ENCODE measurements at places on chromosomes 7 and 10.

- DNase-seq, result no peak
Observed at GRCh38 chr7:106270122-106270977, 14.4 kb downstream of the NAMPT start.

GRCh38 chr7:108007261-108007660 lies 4.3 kb upstream of the LAMB1 start:
- DNase-seq, result no peak

- DNase-seq, result no peak
Observed at GRCh38 chr10:86265895-86266259, 100.7 kb downstream of the GRID1 start.

GRCh38 chr10:89440226-89441009 lies 26.1 kb downstream of the IFIT5 start:
- no peak for DNase-seq

DNA sequence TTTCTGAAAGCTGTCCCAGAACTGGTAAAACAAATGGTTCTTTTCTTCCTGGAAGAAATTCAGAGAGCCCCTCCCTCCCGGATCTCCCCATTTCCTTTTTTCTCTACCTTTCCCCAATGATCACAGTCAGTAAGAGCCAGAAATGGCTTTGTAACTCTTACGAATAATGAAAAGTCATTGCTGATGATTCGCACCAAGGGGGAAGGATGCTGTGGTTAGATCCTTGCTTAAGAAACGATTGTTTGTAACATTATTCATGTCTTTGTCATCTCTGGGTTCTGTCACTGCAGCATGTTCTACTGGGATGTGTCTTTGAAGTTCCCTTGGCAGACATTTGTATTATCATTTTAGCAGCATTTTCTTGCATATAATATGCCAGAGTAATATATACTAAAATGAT lies 138.9 kb downstream of the CACNB2 start:
- DNase-seq, result no peak

DNA sequence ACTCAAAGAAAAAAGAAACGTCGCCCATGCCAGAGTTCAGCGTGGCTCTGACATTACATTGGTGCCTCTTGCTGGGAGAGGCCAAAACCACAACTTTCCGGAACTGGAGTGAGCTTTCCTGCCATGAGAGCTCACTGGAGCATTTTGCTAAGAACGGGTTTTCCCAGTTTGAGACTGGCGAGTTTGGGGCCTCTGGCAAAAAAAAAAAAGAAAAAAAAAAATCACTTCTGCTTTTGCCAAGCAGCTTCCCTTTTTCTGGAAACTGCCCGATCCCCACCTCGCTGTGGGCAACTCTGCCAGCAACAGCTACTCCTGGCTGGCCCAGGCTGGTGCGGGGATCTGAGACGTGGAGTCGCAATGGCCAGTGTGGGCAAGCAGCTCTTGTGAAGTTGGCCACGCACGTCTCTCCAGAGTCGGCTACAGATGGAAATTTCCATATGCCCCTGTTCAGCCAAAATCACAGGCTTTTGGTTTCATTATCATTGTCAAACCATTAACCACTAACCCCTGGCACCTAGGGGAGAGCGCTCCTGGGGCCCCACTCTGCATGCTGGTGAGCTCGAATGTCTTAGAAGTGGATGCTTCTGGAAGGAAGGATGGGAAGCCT lies 25.7 kb downstream of the PRKAG2 start:
- no peak for DNase-seq

- DNase-seq, result no peak
Observed at GRCh38 chr10:111083222-111084095, 6.6 kb downstream of the ADRA2A start.

- DNase-seq, result no peak
Observed at GRCh38 chr7:131538813-131539179, 17.6 kb downstream of the PODXL start.

GRCh38 chr7:150481922-150482321 lies 31.5 kb downstream of the GIMAP8 start:
- DNase-seq, result no peak

DNA sequence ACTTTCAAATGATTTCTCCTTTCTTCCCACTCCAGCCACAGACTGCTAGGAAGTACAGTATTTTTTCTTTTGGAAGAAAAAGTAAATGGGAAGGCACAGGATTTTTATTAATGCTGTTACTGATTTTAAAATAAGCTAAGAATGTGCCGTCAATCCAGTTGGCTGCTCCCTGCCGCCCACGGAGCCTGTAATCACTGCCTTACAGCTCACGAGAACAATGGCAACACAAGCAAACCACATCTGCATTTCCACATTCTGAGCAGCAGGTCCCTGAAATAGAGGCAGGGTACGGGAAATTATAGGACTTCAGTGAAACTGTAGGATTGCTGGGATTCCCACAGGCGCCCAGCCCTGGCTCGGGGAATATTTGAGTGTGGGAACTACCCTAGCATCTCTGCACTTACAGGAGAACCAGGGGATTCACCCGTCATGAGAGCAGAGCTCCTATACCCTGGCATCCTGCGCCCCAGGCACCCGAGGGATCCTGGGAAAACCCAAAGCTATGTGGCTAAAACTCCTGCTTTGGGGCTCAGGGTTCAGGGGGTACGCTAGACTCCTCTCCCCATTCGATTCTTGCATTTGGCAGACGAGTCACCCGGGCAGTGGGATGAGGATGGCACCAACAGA lies 72.9 kb upstream of the TNS3 start:
- no peak for DNase-seq

DNA sequence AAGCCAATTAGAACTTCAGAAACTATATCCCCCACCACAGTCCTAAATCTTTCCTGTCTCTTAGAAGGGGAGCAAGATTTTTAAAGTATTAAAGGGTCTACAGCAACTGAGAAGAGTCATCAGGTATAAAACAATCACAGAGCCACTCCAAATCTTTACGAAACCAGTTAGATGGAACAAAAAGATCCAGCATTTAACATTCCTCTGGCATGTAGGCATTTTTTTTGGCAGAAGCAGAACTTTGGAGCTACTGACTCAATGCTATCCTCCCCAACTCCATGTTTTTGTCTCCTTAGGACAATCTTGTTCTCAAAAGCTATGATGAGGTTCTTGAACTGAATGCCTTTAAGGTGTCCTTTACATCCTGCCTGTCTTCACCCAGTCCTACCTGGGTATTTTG lies 333.3 kb downstream of the PRPF18 start:
- no peak for DNase-seq

GRCh38 chr7:91427051-91427450 lies 162.8 kb downstream of the FZD1 start:
- no peak for DNase-seq

DNA sequence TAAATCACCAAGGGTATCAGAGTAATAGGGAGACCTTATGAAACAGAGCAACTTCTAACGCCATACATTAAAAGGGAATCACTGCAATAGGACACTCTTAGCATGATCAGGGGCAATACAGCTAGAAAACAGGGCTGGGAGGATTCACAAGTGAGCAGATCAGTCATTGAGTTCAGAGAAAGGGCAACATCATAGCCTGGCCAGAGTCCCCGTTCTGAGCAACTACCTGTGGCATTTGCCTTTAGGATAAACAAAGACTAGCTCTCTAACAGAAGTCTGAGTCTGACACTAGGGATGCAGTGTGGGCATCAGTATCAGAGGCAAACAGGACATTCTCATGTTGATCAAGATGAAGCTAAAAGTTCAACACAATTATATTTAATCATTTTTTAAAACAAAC lies 297.9 kb downstream of the DGKB start:
- DNase-seq, result no peak

GRCh38 chr10:104297697-104298660 lies 29.0 kb downstream of the GSTO2 start:
- peak; percentile 51 for DNase-seq

- no peak for DNase-seq
Observed at GRCh38 chr7:121475806-121476205, 79.7 kb upstream of the FAM3C start.

DNA sequence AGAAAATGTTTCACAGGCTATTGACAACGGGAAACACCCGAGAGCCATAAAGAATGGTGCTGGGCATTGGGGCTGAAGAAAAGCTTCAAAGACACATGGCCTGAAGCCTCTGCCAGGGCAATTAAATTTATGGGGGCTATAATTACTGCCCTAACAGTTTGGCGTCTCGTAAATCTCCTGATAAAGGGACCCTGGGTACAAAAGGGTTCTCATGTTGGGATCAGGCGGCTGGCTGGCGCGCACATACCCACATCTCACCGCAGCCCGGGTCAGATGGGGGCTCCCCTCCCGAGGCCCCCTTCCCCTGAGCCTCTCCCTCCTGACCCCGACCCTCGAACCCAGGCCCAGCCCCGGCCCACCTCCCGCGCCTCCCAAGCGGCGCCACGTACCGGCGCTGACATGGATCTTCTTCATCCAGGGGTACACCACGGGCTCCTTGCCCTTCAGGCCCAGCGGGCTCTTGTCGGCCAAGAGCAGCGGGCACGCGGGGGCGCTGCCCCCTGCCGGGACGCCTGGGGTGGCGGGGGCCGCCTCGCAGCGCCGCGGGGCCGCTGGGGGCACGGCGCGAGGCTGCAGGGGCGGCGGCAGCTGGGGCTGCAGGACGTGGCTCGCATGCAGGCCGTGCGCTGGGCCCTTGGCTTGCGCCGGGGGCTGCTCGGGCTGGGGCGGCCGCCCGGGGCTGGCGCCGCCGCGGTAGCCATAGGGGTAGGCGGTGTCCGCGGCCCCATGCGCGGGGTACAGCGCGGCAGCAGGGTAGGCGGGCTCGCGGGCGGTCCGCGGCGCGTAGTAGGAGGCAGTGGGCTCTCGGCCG lies 623 bp downstream of the HOXA4 start:
- peak; percentile 34 for DNase-seq

GRCh38 chr10:116810120-116810500 lies 39.2 kb upstream of the ENO4 start:
- DNase-seq, result no peak

DNA sequence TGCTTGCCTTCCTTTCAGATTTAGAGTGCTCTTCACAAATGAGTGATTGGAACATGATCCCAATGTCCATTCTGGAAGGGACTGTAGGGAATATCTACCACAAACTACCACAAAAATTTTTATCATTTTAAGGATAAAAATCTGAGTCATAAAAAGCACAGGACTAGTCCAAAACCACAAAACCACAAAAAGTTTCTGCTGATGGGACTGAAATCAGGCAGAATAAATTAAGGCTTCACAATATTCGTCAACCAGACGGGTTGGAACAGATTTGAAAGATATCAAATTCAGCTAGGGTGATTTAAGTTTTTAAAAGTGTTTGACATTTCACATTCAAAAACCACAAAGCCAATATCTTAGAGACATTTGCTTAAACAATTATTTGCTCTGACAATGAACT lies 100.1 kb upstream of the PTN start:
- no peak for DNase-seq

DNA sequence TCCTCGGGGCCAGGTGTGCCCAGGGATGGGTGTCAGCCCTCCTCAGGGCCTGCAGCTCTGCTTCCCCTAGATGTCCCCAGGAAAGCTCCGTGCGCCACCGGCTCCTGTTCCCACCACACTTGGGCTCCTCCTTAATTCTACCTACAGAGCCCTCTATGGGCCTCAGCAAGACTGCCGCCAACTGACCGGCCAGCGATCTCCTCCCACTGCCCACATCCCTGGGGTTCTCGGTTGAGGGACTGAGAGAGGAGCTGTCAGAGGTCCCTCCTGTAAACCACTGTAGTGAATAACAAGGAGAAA lies 5.3 kb upstream of the LDB3 start:
- DNase-seq, result no peak

DNA sequence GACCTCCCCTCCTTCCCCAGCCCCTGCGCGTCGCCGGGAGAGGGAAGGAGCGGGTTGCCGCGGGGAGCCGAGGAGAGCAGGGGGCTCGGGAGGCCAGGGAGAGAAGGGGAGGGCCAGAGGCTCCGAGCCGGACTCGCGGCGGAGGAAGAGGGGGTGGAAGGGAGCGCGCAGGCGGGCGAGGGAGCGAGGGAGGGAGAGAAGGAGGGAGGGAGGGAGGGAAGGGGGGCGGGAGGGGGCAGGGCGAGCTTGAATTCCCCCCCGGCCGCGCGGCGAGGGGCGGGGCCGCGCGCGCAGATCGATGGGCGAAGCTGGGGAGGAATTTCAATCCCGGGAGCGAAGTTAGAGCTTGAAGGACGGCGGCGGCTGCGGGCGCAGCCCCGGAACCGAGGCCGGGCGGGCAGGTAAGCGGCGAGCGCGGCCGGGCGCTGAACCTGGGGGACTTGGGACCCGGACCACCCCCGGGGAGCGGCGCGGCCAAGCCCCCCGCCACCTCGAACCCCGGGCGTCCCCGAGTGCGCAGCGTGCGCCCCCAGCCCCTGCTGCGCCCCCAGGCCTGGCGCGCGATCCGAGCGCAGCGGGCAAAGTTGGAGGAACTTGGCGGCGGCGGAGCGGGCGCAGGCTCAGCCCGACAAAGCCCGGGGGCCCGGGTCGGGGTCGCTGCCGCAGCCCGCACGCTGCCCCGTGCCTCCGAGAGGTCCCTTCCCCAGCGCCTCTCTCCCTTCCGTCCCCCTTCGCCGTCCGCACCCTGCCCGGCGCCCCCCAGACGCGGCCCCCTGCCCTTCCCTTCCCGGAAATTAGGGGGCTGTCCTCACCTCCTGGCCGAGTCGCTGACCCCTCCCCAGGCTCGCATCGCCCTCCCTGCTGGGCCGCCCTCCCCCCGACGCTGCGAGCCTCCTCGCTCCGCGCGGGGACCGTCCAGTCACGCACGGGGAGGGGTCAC lies at the start of gene ELFN1:
ELFN1 (plus strand) TSS at position 324 of the 940 bp plus-strand sequence. CDS start 74,320 bp downstream, outside the sequence.
- DNase-seq, result no peak

DNA sequence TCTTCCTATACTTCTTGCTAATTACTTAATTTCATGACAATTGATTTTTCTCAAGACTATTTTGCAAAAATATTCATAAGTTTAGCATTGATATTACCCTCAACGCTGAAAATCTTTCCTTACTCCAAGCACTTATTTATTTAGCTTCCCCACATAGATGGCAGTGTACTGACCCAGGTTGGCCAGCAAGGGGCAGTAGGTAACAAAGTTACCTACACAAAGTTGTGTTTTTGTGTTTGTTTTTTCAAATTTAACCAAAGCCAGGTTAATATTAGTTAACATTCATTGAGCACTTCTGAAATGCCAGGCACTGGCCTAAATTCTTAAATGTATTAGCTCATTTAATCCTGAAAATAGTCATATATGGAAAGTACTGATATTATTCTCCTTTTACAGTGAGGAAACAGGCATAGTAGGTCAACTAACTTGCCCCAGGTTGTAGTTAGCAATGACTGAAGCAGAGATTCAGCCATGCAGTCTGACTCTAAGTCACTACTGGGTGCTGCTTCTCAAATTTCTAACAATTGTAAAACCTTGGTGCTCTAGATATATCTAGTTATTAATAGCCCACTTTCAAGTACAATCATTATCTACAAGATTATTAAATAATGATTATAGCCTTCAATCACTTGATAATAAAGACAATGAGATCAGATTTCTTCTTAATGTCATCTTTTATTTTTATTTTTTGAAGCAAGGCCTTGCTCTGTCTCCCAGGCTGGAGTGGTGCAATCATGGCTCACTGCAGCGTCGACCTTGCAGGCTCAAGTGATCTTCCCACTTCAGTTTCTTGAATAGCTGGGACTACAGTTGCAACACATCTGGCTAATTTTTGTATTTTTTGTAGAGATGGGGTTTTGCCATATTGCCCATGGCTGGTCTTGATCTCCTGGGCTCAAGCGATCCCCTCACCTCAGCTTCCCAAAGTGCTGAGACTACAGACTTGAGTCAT lies 5.8 kb upstream of the GGCT start:
- peak; percentile 46 for DNase-seq

GRCh38 chr10:31625566-31625965 lies 303.1 kb downstream of the ARHGAP12 start:
- no peak for DNase-seq
